ENCODE measurements at places on chromosomes 2 and 18. TPM values are rescaled to one million over a fixed set of nuclear protein-coding genes. Genes with fewer than 3 reads are reported as not detected.

DNA sequence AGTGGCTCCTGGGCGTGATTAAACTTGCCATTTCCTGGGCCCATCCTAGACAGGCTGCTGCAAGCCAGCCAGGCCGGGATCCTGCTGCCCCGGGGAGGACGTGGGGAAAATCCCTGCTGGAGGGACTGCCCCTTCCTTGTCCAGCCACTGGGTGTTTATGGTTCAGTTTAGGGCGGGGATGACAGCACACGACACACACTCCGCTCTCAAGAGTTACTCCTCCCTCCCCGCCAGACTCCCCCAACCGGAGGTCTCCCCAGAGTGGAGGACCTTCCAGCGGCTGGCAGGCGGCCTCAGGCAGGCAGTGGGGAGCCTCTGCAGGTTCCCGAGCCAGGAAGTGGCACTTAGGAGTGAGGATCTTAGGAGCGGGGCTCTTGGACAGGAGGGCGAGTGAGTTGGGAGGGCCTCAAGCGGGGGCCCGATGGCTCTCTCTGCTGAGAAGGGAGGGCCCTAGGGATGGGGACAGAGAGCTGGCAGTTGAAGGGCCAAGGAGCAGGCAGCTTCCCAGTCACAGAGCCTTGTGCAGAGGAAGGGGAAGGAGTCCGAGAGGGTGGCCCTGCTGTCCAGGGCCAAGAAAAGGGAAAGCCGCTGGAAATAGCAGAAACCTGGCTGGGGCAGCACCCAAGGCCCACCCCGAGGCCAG lies 5.7 kb upstream of the GPR35 start:
- H3K36me3 ChIP-seq, result peaks cover 27% of the 10 kb centered on the region
- no peaks in the 10 kb centered on the region for H3K27me3 ChIP-seq
- DNase-seq, result peak; percentile 30
- peak overlapping the region; percentile 57 for H3K27ac ChIP-seq

DNA sequence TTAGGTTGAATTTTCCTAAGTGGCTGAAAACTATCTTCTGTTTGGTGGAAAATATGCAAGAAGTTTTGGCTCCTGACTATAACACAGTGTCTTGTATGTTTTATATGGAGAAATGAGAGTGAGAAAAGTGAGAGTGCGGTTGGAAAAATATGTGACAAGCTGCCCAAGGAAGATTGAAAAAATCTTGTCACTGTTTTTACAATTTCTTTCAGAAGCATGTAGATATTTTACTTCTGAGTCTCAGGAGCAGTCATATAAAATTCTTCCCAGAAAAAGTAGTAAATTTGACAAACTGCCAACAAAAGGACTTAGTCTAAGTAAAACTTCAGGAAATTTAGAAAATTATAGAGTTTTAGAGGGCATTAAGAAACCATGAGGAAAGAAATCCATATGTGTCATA lies 19.4 kb upstream of the RMND5A start:
- DNase-seq, result no peak
- peaks cover 10% of the 10 kb centered on the region for H3K4me1 ChIP-seq
- H3K27me3 ChIP-seq, result no peaks in the 10 kb centered on the region
- H3K4me3 ChIP-seq, result no peak overlapping the region

- H3K4me3 ChIP-seq, result no peak overlapping the region
- no peak for DNase-seq
- H3K27me3 ChIP-seq, result peaks cover 4% of the 10 kb centered on the region
- H3K27ac ChIP-seq, result no peak overlapping the region
- no peaks in the 10 kb centered on the region for H3K4me1 ChIP-seq
Observed at GRCh38 chr2:204535356-204535755, 9.9 kb upstream of the PARD3B start.

DNA sequence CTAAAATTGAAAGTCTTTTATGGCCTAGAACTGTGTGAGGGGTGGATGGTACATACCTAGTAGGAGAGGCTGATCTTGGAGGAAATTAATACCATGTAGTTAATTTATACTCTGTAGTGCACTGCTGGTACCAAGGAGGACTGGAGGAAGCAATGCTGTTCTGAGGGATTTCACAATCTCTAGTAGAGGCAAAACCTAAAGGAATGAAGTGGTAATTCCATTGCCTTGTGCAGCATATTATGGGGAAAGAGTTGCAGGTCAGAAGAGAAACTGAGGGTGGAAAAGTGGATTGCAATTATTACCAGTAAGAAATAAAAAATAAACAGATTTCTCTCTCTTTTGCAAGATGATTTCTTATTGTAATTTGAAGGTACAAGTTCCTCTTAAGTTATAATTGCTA lies 2.2 kb downstream of the ABI2 start:
- H3K4me1 ChIP-seq, result peaks cover 19% of the 10 kb centered on the region
- no peak overlapping the region for H3K27ac ChIP-seq
- peaks cover 4% of the 10 kb centered on the region for H3K36me3 ChIP-seq
- no peak for DNase-seq
- peak overlapping the region; percentile 90 for H3K4me3 ChIP-seq

The FOXD4L1 gene
- 0.47 TPM for total RNA-seq

The IGFBP2 gene
- 115 TPM for total RNA-seq

The AQP4 gene
- total RNA-seq, result not detected

The DPP10 gene
- total RNA-seq, result not detected

The ZDBF2 gene
- total RNA-seq, result 10.7 TPM

The CFAP65 gene
- not detected for total RNA-seq
